CD4-positive, alpha-beta T cell treated with Interleukin-6 for 4 hours (primary cell): ENCODE measurements at places on chromosomes 12 and 14.

DNA sequence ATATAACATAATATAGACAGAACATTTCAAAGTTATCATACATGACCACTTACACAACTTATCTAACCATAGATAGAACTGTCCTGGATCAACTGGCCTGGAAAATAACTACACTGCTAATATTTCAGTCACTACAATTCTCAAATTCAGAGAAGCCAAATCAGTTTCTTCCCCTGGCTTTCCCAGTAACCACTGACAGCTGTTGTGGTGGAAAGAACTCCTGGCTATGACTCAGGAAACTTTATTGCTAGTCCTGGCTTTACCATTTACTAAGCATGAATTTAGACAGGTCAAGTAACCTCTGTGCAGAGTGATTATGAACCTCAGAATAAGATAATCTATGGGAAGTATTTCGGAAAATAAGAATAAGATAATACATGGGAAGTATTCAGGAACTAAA, 244.9 kb upstream of the DIO2 start:
- DNase-seq: no peak

DNA sequence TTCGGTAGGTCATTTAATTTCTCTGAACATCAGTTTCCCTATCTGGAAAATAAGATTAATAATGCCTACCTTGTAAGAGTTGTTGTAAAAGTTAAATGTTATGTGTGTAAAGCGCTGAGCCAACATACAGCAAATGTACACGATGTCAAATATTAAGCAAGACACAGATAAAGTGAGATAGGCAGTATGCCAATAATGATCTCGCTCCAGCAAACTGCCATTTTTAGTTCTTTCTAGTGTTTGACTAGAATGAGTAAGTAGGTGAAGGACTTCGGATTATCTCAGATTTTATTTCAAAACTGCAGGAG, 840 bp downstream of the DHRS7 start:
- no peak for DNase-seq

DNA sequence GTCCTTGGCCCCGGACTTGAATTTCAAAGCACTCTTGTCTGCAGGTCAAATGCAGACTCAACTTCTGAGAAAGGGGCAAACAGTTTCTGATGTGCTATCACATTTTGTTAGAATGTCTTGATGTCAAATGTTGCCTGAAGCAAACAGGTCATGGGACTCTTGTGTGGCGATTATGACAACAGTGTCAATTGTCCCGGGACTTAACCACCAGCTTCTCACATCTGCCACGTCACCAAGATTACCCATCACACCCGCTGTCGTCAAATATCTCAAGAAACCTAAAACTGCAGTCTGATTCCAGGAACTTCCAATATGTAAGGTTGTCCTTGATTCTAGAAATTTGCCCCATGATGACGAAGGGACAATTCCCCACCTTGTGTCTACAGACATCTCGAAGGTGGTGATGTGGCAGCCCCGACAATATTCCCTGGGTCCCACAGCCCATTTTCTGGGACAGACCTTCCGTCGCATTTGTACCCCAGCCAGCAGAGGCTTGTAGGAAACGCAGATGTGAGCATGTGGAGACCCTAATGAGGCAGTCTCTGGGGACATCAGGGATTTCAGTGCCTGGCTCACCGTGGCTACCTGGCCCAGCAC, 21.3 kb downstream of the LRTM2 start:
- no peak for DNase-seq

- no peak for DNase-seq
Measured at GRCh38 chr14:90453401-90453951, 56.6 kb downstream of the CALM1 start.

GRCh38 chr14:54674046-54674741, 107.3 kb downstream of the SAMD4A start:
- no peak for DNase-seq

DNA sequence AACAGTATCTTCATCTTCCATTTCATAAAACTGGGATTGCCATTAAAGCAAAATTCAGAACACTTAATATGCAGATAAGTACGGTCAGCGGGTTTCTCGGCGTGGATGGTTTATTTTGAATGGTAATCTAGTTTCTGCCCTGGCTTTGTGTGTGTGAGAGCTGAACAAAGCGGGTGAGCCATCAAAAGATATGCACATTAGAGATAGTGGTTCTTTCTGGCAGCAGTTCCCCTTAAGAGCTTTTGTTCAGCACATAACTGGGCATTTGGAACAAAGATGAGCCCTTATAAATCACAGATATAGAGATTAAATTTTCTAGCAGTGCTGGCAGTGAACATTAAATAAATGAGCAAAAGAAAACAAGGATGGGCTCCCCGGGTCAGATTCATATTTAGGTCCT, 207.5 kb downstream of the CALM1 start:
- DNase-seq: no peak
